Ovary (tissue), 10 donors: ENCODE measurements at places on chromosomes 16 and 17. TPM values are rescaled to one million over a fixed set of nuclear protein-coding genes. Genes with fewer than 3 reads are reported as not detected.
A peak's percentile ranks its signal among the peaks of the same experiment; 100 is the strongest.

- DNase-seq, result peak; percentile 62
- no peak overlapping the region for H3K4me3 ChIP-seq
- H3K27ac ChIP-seq, result no peak overlapping the region
- no peaks in the 10 kb centered on the region for H3K36me3 ChIP-seq
Observed at GRCh38 chr17:9971991-9972390, 66.9 kb upstream of the RCVRN start.

DNA sequence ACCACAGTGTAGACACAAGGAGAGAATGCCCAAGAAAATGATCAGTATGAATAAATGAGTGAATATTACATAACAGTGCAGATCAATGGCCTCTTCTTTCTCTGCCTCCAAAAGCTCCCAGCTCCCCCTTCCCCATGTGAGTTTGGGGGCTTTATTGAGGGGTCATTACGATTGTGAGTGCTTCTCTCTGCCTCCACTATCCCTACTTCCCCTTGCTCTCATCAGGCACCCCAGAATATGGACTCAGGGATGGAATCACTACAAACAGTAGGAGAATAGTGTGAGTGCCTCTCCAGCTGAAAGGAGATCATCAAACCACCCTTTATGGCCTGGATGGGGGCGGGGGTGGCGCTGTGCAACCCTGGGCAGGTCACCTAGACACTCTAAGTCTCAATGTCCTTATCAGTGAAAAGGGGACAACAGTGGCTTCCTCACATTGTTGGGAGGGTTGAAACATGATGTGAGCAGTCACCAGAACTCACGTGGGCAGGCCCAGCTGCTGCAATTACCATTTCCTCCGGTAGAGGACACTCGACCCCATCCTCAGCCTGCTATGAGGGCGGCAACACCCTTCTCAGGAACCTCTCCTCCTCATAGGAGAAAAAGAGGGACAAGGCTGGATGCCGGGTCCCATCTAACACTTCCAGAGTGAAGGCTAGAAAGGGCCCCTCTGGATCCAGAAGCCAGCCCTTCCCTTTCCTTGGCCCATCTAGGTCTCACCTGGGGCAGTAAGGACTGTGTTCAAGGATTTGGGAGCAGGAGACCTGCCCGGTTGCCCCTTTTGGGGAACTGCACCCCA lies 2.1 kb upstream of the EPOP start:
- no peaks in the 10 kb centered on the region for H3K4me1 ChIP-seq
- H3K27ac ChIP-seq, result no peak overlapping the region
- no peak overlapping the region for H3K4me3 ChIP-seq
- H3K36me3 ChIP-seq, result no peaks in the 10 kb centered on the region
- peak; percentile 74 for DNase-seq

DNA sequence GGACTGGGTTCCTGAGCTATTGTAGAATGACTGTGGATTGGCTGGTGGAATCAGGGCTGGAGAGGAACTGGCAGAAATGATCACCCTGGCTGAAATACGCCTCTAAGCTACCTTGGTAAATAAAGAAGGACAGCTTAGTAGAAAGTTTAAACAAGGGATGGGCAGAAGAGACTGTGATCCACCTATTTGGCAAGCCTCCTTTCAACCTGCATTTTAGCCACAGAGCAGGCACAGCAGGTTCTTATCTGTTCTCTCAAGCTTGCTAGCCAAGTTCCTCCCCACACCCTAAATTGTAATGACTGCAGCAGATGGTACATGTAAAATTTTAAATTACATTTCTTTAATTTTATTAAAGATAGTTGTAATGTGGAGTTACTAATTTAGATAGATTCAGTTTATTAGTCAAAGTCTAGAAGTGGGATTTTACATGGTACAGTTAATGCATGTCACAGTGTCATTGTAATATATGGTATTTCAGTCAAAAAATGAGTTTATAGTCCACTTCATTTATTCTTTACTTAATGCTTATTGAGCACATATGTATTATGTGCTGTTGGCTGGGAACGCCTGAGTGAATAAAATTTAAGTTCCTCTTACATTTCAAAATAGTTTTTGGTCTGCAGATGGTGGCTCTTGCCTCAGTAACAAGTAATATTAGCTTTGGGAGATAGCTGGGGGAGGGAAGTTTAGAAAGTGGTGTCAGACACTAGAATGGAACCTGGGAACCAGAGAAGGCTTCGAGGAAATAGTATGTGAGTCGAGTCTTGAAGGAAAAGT lies 11.2 kb downstream of the EPN2 start:
- no peak for DNase-seq
- H3K4me1 ChIP-seq, result peaks cover 30% of the 10 kb centered on the region
- H3K36me3 ChIP-seq, result no peaks in the 10 kb centered on the region

- peak overlapping the region; percentile 34 for H3K27ac ChIP-seq
- H3K27me3 ChIP-seq, result no peaks in the 10 kb centered on the region
- H3K4me1 ChIP-seq, result peaks cover 7% of the 10 kb centered on the region
- no peaks in the 10 kb centered on the region for H3K36me3 ChIP-seq
- no peak for DNase-seq
Observed at GRCh38 chr17:64176556-64176955, 46.6 kb upstream of the ERN1 start.

DNA sequence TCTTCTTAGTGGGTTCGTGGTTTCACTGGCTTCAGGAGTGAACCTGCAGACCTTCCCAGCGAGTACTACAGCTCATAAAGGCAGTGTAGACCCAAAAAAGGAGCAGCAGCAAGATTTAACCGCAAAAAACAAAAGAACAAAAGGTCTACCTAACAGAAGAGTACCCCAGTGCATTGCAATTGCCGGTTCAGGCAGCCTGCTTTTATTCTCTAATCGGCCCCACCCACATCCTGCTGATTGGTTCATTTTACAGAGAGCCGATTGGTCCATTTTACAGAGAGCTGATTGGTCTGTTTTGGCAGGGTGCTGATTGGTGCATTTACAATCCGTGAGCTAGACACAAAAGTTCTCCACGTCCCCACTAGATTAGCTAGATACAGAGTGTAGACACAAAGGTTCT lies 2.0 kb upstream of the ARRB2 start:
- peaks cover 3% of the 10 kb centered on the region for H3K4me1 ChIP-seq
- no peak overlapping the region for H3K4me3 ChIP-seq
- no peak for DNase-seq
- H3K36me3 ChIP-seq, result no peaks in the 10 kb centered on the region
- H3K27me3 ChIP-seq, result no peaks in the 10 kb centered on the region
- no peak overlapping the region for H3K27ac ChIP-seq

DNA sequence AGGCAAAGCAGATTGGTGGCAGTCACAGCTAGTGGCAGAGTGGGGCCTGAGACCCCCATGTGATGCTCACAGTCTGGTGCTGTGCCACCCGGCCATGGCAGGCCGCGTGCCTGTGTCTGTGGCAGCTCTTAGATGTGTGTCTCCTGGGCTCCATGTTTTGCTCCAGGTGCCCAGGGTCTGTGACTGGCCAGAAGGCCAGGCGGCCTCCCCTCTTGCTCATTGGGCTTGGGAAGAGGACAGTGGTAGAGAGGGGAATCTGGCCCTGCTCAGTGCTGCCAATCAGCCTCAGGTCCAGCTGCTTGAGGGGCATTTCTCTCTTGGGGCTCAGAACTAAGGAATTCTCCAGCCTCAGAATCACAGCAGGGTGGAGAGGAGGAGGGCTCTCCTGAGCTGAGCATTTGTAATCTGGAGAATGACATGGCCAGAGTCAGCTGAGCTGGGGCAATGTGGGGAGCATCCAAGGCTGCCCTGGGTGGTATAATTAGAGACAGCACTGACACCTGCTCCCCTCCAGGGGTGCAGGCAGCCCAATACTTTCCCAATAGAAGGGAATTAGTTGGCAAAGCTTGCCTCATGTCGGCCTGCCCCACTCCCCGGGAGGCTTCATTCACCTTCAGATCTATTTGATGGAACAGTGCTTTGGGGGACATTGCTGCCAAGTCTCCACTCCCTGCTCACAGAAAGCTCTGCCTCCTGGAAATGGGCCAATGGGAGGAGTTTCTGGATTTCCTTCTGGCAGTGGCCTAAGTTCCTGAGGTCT lies 2.7 kb upstream of the LASP1NB start:
- H3K36me3 ChIP-seq, result no peaks in the 10 kb centered on the region
- no peak overlapping the region for H3K4me3 ChIP-seq
- H3K4me1 ChIP-seq, result peaks cover 6% of the 10 kb centered on the region
- no peaks in the 10 kb centered on the region for H3K27me3 ChIP-seq
- DNase-seq, result peak; percentile 84
- H3K27ac ChIP-seq, result no peak overlapping the region

GRCh38 chr17:58285422-58285810 lies 4.7 kb upstream of the MPO start:
- no peaks in the 10 kb centered on the region for H3K27me3 ChIP-seq
- no peaks in the 10 kb centered on the region for H3K4me1 ChIP-seq
- no peaks in the 10 kb centered on the region for H3K36me3 ChIP-seq
- H3K4me3 ChIP-seq, result no peak overlapping the region
- no peak overlapping the region for H3K27ac ChIP-seq

GRCh38 chr16:68954911-68955635 lies 111.7 kb downstream of the TANGO6 start:
- DNase-seq, result no peak
- H3K36me3 ChIP-seq, result no peaks in the 10 kb centered on the region
- no peaks in the 10 kb centered on the region for H3K4me1 ChIP-seq
- H3K27ac ChIP-seq, result no peak overlapping the region

DNA sequence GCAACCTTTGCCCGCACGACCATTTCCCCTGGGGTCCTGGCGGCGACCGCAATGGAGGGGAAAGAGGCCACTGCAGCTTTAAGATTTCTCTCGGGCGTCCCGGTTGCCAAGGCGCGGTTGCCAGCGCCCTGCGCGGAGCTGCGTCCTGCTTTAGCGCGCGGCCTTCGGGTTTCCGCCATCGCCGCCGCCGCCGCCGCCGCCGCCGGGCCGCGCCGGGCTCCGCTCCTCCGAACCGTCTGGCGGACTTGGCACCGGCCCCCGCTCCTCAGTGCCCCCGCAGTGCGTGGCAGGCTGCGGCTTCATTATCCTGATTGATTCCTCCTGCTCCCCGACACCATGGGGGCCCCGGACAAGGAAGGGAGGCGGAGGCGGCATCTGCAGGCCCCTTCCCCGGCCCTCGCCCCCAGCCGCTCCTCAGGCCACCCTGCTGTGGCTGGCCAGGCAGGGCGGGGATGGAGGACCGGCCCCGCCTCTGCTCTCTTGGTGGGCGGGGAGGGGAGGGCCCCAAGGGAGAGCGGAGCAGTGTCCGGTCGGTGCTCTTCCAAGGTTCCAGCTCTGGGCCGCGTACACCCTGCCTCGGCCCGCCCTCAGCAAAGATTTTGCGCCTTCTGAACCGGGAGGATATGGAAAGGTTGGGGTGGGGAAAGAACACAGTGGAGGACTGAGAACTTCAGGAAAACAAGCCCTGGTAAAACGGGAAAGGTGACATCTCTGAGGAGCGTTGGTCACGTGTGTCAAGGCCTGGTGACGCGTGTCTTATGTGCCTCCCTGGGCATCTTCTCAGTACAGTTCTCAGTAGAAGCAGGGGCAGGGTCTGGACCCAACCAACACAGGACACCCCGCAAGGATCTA lies 34.0 kb downstream of the NEUROD2 start:
- no peaks in the 10 kb centered on the region for H3K27me3 ChIP-seq
- H3K27ac ChIP-seq, result no peak overlapping the region
- peak; percentile 55 for DNase-seq
- H3K36me3 ChIP-seq, result no peaks in the 10 kb centered on the region

DNA sequence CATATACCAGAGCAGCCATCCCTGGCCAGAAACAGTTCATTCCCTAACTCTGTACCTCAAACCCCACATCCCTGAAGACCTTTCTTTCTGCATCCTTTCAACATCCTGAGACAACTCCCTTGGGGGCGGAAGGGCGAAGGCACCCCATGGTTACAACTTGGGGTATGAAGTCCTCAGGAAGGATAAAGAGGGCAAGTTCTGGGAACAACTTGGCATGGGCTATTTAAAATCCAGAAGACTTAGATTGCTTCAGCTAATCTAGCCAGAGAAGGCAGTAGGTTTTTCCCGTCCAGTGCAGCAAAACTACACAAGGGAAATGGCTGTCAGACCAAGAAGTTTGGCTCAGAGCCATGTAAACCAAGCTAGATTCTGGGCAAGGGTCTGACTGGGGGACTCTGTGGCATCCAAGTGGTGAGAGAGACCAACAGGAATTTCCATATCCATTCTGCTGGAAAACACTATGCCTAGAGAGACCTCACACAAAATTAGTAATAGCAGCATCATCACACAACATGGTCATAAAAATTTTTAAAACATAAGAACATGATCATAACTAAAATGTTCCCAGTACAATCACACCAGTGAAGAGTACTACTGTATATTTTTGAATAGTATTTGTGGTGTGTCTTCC lies 113.2 kb downstream of the CDYL2 start:
- H3K27ac ChIP-seq, result no peak overlapping the region
- no peak overlapping the region for H3K4me3 ChIP-seq
- DNase-seq, result no peak
- no peaks in the 10 kb centered on the region for H3K27me3 ChIP-seq

DNA sequence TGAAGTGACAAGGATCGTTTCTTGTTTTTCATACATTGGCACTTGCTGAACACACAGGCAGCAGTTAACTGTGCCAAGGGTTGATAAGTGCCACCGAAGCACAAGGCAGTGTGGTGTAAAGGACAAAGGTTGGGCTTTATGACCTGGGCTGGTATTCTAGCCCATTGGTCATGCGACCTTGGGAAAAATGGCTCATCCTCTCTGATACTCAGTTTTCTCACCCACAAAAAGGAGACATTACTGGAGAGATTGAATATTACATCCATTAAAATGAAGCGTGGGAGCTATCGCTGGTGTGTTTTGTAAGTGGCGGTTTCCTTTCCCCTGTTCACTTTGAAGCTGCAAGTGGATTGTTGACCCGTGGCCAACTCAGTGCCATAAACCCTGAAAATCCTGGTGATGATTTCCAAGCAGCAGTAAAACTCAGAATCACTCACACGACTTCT lies 216.9 kb downstream of the HAPSTR1 start:
- no peak for DNase-seq
- H3K4me1 ChIP-seq, result no peaks in the 10 kb centered on the region
- H3K27ac ChIP-seq, result no peak overlapping the region
- H3K4me3 ChIP-seq, result no peak overlapping the region
- H3K36me3 ChIP-seq, result no peaks in the 10 kb centered on the region
- H3K27me3 ChIP-seq, result no peaks in the 10 kb centered on the region

- no peak for DNase-seq
- H3K4me3 ChIP-seq, result no peak overlapping the region
- no peaks in the 10 kb centered on the region for H3K27me3 ChIP-seq
- no peaks in the 10 kb centered on the region for H3K36me3 ChIP-seq
- no peak overlapping the region for H3K27ac ChIP-seq
- peaks cover 1% of the 10 kb centered on the region for H3K4me1 ChIP-seq
Observed at GRCh38 chr17:29933379-29933778, 3.4 kb upstream of the SSH2 start.

KARS1 gene
- total RNA-seq, result 102 TPM

ABI3 gene
- total RNA-seq, result 4.4 TPM

TOM1L2 gene
- 50.4 TPM for total RNA-seq

ENPP7 gene
- total RNA-seq, result not detected

NDEL1 gene
- 63.2 TPM for total RNA-seq

HEXIM2 gene
- total RNA-seq, result 5.5 TPM

P3H4 gene
- 18.6 TPM for total RNA-seq
